ENCODE measurements at places on chromosomes 16 and 17.

DNA sequence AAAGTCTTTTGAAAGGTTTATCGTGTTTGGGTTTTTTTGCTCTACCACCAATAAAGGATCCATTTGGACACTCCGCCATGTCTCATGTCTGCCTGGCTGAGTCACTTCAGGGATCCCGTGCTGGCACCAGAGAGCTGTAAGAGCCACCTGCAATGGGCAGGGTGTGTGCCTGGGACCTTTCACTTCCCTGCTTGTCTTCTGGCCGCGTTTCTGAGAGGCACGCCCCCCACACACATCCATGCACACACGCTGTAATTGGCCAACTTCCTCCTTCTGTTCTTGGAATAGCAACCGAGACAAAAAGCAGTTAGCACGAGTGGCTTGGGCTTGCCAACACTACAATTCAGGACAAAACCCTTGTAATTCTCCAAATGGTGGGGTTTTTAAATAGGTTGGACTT, 9.8 kb upstream of the SOST start:
- no peak for DNase-seq

DNA sequence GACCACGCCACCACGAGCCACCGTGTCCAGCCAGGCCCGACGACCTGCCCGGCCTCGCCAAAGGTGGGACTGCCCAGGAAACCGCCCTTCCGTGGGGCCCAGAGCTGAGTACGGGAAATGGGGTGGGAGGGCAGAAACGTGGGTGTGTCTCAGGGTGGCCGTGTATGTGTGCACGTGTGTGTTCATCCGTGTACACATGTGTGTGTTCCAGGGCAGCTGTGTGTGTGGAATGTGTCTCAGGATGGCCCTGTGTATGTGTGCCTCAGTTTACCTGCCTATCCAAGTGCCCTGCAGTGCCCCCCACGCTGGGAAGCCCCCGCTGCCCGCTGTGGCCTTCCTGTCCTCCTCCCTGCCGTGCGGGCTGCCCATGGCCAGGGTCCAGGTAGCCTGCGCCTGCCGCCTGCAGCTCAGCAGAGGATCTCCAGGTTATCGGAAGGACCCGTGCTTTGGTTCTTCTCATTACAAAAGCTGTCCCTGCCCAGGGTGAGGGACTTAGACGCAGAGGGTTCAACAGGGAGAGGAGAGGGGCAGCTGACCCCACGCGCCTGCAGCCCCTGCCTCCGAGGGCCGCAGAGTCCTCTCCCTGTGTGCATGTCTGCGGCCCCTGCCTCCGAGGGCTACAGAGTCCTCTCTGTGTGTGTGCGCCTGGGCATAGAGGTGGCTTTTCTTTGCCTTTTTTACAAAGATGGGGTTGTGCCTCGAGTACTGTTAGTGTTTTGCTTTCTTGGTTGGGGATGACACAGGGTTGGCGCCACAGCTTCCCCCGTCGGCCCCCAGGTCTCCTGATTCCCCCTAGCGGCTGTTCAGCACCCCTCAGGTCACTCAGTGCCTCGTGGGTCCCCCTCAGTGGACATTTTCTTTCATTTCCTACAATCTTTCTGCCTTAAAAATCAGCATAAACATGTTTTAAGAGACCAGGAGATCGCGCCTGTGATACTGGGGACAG, 23.6 kb downstream of the ZNF469 start:
- DNase-seq = no peak

- DNase-seq = no peak
Measured at GRCh38 chr16:57413733-57414132, 9.2 kb downstream of the CCL17 start.

DNA sequence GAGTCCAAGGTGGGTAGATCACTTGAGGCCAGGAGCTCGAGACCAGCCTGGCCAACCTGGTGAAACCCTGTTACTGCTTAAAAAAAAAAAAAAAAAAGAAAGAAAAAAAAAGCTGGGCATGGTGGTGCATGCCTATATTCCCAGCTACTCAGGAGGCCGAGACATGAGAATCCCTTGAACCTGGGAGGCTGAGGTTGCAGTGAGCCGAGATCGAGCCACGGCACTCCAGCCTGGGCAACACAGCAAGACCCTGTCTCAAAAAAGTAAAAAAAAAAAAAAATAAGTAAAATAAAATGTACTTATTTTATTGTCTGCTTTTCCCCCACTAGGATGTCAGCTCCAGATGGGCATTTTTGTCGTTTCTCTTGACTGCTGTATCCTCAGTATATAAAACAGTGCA, 107.7 kb downstream of the ABCC1 start:
- no peak for DNase-seq

DNA sequence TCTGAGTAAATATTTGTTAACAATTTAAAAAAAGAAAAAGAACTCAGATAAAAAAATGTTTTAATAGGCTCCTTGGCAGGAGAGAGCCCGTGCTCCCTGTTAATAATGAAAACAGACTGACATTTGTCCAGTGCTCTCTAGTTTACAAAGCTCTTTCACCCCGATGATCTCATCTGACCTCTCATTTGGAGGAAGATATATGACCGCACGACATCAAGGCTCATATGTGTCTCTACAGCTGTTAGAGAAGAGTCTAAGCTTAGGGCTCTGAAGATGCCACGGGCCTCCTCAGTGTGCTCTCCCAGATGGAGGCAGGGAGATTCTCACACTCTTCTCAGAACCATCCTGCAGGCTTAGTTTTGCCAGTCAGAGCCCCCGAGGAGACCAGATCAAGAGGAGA, 280.8 kb upstream of the IRX5 start:
- no peak for DNase-seq

GRCh38 chr16:4314532-4315185, 1.2 kb upstream of the GLIS2 start:
- DNase-seq = no peak

DNA sequence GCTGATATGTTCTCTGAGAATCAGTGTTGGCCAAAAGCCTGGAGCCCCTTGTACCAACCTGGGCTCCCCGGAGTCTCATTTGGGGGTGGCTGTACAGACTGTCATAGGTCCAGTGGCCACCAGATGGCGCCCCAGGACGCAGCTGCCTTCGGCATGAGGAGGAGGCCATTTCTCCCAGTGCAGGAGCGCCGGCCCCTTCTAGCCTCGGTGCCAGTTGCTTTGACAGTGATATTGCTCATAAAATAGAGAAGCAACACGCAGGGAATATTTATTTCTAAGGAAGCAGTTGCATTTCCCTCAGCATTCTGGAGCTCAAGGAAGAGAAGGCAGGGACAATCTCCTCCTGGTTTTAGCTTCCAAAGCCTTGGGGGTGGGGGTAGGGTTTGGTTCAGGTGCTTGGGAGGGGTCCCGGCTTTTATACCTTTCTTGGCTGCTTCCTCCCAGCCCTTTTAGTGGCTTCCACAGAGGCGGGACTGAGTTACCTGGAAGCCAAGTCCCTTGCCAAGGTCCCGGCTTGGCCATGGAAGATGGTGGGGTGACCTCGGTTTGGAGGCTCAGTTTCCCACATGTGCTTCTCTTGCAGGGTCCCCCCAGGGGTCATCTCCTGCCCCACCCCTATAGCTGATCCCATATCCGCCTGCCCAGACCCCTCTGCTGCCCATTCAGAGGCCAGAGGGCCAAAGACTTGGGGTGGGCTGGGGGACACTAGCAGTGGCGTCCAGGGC, 117.8 kb upstream of the CDC42EP4 start:
- no peak for DNase-seq

GRCh38 chr17:38419508-38419981, 8.7 kb upstream of the ARHGAP23 start:
- DNase-seq = no peak
